ENCODE measurements at places on chromosomes 12 and 14.

DNA sequence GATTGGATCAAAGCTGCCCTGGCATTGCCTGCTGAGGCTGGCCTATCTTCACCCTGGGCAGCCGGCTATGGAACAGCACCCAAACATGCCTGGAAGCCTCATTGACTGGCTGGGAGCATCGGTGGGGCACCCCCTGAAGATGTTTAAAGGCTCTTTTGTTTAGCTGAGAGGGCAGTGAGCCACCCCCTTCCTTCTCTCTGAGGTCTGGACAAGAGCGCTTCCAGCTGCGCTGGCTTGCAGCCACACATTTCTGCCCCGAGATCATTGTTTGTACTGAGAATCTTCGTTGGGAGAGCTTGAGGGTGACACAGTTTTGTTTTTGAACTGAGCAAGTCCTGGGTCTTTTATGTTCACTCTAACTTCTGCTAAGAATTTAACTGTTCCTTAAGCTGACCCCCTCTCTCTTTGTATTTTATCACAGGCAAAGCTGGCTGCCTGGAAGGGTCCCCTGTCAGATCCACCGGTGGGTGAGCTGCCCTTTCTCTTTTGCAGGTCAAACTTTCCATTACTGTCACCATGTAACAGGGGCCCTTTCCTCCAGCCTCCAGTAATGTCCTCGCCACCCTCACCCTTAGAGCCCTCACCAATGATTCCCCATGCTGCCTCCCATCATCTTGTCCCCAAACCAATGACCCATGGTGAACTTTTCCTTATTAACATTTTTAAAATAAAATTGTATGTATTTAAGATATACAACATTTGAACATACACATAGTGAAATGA, 212.2 kb downstream of the KIF26A start:
- DNase-seq, result no peak

- no peak for DNase-seq
These were observed 8.5 kb upstream of the SYNJ2BP start for GRCh38 chr14:70425354-70425753.

GRCh38 chr14:37625597-37626595, 30.5 kb downstream of the TTC6 start:
- DNase-seq, result no peak

DNA sequence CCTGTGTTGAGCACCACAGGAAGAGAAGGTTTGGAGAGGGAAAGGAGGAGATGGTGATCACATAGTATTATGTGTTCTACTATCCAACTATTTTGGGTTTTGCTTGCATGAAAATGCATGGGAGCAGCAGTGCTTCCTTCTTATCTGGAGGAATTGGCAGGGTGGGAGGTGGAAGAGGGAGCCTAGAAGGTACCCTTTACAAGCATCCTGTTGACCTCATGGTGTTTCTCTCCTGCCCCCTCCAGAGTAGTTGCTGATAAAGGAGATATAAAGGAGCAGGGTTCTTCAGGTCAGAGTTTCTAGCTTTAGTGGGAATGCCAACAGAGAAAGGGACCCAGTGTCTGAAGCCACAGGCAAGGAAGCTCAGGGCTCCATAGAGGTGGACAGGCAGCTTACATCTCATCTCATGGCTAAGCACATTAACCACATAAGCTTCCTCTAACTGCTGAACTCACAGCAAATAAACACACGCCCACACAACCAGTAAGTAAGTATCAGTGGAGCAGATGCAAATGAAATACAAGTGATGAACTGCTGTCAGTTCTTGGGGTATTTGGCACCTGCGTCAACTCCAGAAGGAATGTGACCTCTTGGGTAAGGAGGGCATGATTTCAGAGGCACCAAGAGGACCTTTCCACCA, 174.2 kb upstream of the SLC38A2 start:
- no peak for DNase-seq

GRCh38 chr12:8446642-8447547, 8.9 kb upstream of the CLEC6A start:
- DNase-seq, result no peak

- no peak for DNase-seq
These were observed 126.1 kb downstream of the SYT10 start for GRCh38 chr12:33313476-33313875.

- no peak for DNase-seq
These were observed 58.3 kb upstream of the OTOGL start for GRCh38 chr12:80041071-80041470.

DNA sequence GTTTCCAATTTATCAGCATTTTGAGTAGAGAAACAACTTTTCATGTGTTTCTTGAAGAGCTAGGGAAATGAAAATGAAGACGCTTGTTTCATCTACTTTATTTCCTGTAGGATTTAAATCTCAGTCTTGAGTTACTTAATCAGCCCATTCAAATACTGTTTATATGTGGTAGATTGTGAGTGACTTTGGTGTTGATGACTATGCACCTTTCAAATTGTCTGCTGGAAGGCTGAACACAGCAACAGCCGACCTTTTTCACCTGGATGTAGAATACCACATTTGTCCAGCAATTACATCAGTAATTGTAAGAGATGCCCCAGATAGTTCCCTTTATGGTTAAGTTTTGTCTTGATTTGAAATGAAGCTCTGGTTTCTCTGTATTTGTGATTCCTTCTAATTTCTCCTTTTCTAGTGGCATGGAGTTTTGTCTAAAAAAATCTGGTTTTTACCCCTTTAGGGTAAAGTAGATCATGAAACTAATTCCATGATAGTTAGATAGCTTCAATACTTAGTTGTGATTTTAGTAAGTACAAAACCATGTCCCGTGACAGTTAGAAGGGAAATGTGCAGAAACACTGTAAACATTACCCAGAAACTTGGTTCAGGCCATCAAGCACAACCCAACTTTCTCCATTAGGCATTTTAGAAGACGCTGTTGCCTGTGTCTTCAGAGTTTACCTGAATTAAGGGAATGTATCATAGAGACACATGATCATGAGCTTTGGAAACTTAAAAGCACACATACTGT, 165.0 kb downstream of the SRGAP1 start:
- no peak for DNase-seq

Data from stimulated activated naive B cell treated with anti-CD40 and anti-IgM and Interleukin-4, amounts not matched to agents 10 μg/mL and 1 μg/mL and 100 μg/mL, for 72 hours (primary cell).